Activated CD8-positive, alpha-beta memory T cell treated with anti-CD3 and anti-CD28 coated beads for 24 hours (primary cell): ENCODE measurements at places on chromosomes 16 and 17.

- no peak for DNase-seq
Observed at GRCh38 chr17:27495460-27495859, 39.2 kb downstream of the KSR1 start.

DNA sequence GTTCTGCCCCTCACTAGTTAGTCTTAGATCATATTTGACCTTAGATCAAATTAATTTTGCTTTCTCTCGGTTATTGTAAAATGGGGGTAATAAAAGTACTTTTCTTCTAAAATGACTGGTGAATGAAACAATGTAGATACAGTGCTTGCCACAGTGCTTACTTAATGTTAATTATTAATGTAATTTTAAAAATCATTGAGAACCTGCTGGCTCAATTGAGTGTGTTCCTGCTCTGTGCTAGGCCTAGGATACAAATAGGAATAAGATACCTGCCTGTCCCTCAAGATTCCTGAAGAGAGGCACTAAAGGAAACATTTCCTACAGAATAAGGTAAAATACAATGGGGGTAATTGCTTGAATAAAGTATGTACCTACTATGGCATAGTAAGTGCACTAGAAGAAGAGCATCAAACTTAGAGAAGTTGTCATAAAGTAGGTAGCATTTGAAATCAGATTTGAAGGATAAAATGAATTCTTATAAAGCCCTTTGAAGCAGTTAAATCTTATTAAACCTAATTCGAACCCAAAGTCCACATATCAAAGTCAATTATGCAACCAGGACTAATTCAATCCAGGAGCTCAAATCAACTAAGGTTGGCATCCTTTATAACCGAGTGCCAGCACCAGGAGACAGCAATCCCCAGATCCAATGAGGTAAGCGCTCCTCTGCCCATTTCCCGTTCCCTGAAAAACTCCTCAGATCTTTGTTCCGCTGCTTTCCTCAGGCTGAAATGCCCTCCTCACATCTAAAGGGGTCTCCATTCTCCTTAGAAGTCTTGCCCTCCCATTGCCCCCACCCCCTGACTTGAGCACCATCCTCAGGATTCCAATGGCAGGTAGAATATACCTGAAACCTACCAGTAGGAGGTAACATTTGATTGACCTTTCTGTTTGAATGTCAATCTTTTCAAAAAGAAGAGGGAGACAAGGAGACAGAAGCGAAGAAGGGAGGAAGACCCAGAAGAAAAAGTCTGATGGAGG is 2.4 kb upstream of the MED13 start:
- DNase-seq, result no peak

GRCh38 chr16:12587170-12587569 is 216.5 kb downstream of the CPPED1 start:
- DNase-seq, result no peak

GRCh38 chr17:36535669-36536081 is 888 bp downstream of the PIGW start:
- DNase-seq, result no peak

- no peak for DNase-seq
Observed at GRCh38 chr16:28166394-28167208, 45.2 kb downstream of the XPO6 start.

GRCh38 chr16:79598348-79599181 is 2.0 kb downstream of the MAF start:
- peak; percentile 76 for DNase-seq

GRCh38 chr16:85511938-85512807 is 100.9 kb upstream of the GSE1 start:
- no peak for DNase-seq

DNA sequence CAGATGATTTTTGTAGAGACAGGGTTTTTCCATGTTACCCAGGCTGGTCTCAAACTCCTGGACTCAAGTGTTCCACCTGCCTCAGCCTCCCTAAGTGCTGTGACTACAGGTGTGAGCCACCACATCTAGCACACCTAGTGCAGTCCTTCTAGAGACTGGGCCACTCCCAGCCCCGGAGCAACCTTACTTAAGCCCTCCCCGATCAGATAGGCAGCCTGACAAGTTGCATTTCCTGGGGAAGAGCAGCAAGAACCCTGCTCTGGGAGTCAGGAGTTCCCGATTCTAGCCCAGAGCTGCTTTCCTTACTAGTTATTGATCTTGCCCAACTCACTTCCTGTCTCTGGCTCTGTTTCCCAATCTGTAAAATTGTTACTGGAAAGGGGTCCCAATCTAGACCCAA is 7.0 kb upstream of the NAGLU start:
- no peak for DNase-seq

GRCh38 chr16:68948230-68948910 is 105.0 kb downstream of the TANGO6 start:
- no peak for DNase-seq

DNA sequence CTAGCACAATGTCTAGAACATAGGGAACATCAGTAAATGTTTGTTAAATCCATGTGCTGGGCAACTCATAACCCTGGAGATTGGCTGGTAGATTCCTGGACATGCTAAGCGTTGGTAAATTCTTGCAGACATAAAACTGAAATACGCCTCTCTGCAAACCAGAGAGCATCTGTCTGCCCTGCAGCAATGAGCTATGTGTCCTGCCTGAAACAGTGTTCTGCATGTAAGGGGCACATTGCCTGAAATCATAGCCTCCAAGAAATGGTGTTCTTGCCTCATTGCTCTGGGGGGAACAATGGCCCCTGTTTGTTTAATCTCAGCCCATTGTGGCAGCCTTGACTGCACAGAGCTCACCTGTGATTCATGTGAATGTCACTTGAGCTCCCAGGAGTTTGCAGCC is 113.5 kb upstream of the CCL2 start:
- DNase-seq, result no peak

DNA sequence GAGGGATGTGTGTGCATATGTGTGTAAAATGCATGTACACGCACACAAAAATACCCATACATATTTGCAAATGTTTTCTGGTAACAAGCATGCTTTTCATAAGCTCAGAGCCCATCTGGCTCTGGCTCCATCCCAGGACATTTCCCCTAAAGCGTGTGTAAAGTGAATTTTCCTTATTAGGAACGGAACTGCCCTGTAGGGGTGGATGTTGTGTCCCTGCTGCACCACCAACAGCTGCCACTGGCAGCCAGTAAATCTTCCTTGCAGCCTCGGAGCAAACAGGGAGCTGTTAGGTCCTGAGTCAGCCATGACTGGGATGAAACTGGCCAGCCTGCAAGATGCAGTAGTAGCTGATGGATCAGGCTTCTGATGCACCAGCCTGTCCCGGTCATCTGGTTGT is 393.5 kb downstream of the UTP18 start:
- DNase-seq, result no peak

GRCh38 chr16:25210758-25211157 is 6.0 kb upstream of the AQP8 start:
- no peak for DNase-seq

- no peak for DNase-seq
Observed at GRCh38 chr16:84943620-84944019, 67.7 kb downstream of the ZDHHC7 start.

GRCh38 chr16:52912565-52913173 is 140.0 kb downstream of the CHD9NB start:
- DNase-seq, result no peak

DNA sequence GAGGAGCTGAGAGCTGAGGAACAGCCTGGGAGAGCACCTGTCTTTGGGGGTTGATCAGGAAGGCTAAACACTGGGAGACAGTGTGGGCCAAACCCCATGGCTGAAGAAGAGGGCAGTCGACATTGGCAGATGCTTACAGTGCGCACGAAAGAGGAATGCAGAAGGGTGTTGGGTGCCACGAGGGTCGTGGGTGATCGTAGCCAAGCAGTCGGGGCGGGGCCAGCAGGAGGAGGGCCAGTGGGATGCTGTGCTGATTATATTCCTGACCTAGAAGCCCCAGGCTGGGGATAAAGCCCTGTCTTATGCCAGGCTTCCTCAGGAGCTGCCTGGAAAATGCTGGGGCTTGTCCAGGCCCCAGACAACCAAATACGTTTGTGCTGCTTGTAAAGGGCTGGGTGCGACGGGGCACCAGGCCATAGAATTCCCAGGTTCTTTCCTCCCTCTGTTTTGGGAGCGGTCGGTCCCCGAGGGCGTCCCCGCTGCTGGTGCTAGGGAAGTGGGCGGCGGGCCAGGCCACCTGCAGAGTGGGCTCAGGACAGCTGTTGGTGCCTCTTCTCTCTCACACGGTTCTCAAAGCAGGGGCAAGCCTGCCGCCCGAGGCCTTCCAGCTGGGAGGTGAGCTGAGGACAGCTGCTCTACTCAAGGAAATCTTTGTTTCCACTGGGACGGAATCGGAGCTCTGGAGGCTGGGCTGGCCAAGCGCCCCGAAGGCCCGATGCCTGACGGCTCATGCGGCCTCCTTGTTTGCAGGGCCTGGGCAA is 10.0 kb downstream of the C1QTNF1 start:
- no peak for DNase-seq

DNA sequence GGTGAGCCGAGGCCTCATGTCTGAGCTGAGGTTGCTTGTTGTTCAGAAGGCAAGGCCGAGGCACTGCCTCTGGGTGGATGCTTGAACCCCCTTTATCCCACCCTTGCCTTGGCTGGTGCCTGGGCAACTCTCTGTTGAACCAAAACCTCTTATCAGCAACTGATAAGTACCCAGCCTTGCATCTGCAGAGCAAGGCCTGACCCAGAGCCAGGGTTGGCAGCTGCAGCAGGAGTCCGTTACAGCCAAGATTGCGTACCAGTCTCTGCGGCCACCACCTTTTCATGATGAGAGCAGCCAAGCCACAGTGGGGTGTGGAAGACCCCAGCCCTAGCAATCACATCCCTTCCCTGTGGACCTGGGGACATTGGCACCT is 118.3 kb downstream of the RAB11FIP4 start:
- DNase-seq, result peak; percentile 77

DNA sequence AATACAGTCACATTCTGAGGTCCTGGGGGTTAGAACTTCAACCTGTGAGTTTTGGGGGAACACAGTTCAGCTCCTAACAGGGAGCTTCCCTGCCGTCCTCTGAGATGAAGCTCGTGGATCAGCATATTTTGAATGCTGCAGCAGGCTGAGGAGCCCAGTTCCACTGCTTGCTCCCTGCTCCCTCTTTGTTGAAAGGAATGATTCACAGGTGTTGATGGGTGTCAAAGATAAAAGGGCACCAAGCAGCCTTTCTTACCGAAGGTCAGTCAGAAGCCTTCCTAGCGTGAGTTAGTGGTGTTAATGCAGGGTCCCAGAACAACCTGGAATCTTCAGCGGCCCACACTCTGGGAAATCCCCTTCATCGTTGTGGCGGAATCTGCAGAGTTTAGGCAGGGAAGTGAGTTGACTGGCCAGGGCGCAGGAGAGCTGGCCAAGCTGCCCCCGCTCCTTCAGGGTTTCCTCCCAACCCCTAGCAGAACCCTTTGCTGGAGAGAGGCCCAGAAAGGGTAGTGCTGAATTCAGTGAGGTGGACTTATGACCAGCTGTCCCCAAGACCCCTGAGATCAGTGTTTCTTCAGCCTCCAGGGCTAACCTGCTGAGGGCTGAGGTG is 114.8 kb downstream of the GNAO1 start:
- DNase-seq, result no peak

DNA sequence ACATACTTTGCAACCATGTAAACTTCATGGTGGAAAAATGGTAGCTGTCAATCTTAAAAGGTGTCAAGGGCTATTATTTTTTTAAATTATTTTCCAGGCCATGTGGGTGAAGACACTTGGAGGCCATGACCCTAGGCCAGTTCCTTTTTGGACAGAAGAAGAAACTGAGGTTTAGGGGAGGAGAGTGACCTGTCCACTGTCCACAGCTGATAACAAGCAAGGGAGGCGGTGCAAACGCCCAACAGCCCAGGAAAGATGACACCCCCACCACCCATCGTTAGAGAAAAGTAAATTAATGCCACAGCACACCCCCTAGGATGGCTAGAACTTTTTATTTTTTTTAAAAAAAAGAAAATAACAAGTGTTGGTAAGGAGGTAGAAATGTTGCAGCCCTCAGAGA is 19.2 kb downstream of the ENPP7 start:
- DNase-seq, result no peak

- no peak for DNase-seq
Observed at GRCh38 chr17:10754861-10755591, 25.2 kb upstream of the TMEM220 start.

GRCh38 chr16:4214215-4214621 is 27.7 kb downstream of the SRL start:
- DNase-seq, result no peak

GRCh38 chr16:17949141-17949981 is 387.2 kb downstream of the NPIPA8 start:
- DNase-seq, result no peak

- no peak for DNase-seq
Observed at GRCh38 chr17:48526608-48527546, 3.9 kb downstream of the HOXB1 start.

GRCh38 chr17:61639818-61640217 is 48.8 kb upstream of the NACA2 start:
- DNase-seq, result no peak

GRCh38 chr17:10061111-10061845 is 137.1 kb downstream of the GAS7 start:
- no peak for DNase-seq

DNA sequence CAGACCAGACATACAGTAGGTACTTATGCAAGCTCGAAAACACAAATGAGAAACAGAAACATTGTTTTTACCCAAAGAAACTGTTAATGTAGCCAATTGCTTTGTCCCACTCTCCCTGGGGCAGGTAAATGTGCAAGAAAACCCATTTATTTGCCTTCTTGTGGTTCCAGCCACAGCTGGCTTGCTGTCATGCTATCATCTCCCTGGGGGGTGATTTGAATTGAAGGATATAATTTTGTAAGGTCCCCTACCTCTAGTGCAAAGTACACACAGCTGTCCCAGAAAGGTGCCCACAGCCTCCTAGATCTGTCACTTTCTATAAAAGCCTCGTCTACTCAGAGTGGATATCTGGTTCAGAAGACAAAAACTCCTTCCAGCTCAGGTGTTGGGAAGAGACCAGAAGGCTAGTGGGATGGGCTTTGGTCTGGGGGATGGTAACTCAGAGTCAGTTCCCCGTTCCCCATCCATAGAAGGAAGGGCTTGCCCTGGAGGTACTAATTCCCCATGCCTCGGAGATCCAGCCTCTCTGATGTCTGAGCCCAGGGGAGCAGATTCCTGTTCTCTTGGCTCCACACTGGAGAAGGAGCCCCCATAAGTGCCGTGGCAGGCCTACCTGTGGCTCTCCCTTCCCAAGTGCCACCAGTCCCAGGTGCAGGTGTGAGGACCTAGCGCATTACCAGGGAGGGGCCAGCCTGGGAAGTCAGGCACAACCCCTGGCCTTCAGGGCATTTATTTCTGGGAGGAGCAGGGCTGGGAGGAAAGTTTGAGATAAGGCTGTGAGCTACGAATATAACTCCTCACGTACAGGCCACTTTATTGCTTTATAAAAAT is 2.4 kb upstream of the PRR15L start:
- no peak for DNase-seq

DNA sequence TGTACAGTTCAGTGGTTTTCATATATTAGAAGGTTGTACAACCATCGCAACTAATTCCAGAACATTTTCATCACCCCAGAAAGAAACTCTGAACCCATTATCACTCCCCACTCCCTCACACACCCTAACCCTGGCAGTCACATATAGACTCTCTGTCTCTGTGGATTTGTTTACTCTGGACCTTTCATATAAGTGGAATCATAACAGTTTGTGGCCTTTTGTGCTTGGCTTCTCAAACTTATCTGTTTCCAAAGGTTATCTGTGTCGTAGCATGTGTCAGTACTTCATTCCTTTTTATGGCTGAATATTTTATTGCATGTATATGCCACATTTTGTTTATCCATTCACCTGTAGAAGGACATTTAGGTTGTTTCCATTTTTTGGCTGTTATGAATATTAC is 12.4 kb downstream of the TENT4B start:
- no peak for DNase-seq

GRCh38 chr16:74626741-74627416 is 20.0 kb upstream of the GLG1 start:
- DNase-seq, result no peak

- no peak for DNase-seq
Observed at GRCh38 chr16:51326131-51326856, 175.2 kb upstream of the SALL1 start.
